Small intestine (tissue), 16 donors: ENCODE measurements at places on chromosomes 1 and 21.

GRCh38 chr1:221525749-221526148 is 216.1 kb downstream of the DUSP10 start:
- no peak for DNase-seq

DNA sequence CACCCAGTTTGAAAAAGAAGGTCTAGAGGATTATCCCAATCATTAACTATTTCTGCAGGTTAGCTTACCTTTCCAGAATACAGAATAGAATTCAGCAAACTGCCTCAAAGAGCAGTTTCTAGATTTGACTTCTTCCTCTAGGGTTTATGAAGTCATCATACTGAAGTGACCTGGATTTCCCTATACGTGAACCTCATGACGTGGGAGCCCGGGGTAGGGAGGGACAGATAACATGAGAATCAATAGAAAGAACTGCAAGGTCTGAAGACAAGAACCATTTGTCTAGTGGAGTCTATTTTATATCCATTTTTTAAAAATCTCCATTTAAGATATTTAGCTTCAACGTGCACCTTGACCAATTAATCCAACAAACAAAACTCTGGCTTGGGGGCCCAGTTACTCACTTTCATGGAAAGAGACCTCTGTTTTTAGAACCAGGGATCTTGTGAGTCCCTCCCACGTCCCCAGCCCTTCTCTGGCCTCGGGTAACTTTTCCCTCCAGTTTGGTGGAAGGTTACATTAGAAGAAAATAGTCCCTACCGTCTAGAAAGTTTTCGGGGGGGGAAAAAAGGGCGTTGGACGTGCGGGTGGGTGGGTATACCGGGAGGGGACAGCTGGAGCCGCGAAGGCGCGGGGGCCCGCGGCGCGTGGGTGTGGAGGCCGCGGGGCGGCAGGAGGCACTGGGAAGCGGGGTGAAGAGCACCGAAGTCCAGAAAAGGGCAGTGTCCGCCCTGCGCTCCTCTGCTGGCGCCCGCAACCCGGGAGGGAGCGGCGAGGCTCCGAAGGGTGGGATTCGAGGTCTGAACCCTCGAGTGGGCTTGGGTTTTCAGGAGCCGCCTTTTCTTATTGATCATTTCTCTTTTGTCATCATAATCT is 13.8 kb upstream of the POGZ start:
- DNase-seq, result peak; percentile 84

DNA sequence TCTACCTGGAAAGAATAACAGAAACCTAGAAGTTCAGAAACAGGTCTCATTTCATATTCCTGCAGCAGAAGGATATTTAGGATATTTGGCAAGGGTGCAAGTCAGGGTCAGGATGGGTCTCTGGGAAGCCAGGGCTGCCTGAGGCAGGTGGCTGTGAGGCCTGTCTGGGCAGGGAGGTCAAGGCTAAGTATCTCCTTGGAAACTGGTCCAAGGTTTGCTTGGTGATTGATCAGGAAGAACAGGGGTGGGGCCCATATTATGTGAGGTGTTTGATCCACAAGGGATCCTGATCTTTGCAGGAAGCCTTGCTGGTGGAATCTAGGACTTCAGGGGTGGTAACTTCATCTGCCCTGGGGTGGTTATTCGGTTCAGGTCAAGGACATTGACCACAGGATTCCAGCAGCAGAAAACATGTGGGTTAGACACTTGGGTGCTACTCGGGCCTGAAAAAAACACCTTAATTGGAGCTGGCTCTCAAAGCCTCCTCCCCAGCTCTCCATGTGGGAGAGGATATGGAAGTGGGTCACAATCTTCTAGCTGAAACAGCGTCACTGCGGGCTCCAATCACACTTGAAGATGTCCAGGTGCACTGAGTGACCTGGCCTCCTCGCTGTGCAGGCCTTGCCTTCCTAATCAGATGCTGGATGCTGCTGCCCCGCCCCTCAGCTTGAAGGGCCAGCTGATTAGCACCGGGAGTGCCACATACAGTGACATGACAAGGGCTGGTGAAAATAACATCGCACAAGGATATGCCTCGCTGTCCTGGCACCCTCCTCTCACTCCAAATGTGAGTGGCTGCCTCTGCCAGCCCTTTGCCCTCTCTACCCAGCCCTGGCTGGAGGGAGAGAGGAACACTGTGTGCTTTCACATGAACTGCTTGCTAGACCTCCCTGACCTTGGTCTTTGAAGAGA is 8.7 kb downstream of the CTNNBIP1 start:
- no peak for DNase-seq

DNA sequence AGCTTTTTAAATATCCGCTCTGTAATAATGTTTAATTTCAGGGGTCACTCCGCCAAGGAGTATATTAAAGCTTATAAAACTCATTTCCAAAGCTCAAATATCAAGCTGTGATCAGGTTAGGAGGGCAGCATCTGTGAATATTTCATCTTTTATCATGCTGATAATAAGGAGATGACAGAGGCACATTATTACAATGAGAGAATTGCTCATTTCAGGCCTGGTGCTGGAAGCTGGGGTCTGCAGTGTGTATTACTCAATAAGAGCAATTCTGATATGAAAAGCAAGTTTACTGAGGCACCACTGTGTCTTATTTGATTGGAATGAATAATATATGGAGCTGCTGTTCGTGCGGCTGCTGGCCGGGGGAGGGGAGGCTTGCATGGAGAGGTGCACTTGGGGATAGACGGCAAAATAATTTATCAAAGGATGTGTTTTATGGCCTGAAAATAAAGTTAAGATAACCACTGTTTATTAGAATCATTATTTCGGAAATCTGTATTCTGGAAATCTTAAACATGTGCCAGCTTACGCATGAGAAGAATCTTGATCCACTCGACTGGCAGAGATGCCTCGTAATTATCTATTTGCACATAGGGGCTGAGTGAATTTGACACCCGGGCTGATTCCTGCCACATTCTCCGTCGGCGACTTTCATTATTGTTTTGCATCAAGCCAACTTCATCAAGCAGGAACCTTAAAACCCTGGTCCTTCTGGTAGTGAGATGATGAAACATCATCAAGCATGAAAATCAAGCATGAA is 173.2 kb downstream of the RRAGC start:
- DNase-seq, result no peak

GRCh38 chr1:234696148-234696576 is 86.2 kb upstream of the IRF2BP2 start:
- DNase-seq, result no peak

DNA sequence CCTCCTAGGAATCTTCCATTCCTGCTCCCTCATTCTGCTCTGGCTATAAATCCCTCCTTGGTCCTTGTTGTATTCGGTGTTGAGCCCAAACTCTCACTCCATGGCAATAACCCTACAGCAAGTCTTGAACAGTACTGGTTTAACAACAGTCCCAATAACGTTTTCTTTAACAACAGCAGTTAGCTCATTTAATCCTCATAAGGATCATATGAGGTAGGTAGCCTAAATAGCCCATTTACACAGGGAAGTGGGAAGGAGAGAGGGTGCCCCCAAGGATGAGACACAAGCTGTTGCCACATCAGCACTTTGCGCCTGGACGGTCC is 444 bp upstream of the AGTRAP start:
- no peak for DNase-seq

DNA sequence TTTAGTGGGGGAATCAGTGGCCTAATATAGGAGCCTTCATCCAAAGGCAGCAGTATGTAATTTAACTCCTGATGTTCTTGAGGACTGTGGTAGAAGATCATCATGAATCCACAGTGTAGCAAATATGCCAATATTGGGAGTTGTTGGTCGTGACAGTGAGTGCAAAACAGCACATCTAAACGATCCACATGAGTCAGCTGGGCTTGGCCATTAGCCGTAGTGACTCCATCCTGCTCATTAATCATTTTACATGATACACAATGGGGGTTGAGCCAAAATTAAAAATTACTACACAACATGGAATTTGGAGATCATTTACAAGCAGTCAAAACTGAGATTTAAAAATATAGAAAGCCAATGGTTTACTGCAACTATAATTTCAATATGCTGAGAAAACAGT is 653.9 kb upstream of the CAMK1G start:
- no peak for DNase-seq

- DNase-seq, result no peak
These were observed 29.1 kb upstream of the ZNF281 start for GRCh38 chr1:200438911-200439310.

GRCh38 chr1:32299327-32299726 is 7.4 kb downstream of the HDAC1 start:
- DNase-seq, result no peak

GRCh38 chr1:167081594-167082156 is 8.5 kb downstream of the GPA33 start:
- peak; percentile 51 for DNase-seq

DNA sequence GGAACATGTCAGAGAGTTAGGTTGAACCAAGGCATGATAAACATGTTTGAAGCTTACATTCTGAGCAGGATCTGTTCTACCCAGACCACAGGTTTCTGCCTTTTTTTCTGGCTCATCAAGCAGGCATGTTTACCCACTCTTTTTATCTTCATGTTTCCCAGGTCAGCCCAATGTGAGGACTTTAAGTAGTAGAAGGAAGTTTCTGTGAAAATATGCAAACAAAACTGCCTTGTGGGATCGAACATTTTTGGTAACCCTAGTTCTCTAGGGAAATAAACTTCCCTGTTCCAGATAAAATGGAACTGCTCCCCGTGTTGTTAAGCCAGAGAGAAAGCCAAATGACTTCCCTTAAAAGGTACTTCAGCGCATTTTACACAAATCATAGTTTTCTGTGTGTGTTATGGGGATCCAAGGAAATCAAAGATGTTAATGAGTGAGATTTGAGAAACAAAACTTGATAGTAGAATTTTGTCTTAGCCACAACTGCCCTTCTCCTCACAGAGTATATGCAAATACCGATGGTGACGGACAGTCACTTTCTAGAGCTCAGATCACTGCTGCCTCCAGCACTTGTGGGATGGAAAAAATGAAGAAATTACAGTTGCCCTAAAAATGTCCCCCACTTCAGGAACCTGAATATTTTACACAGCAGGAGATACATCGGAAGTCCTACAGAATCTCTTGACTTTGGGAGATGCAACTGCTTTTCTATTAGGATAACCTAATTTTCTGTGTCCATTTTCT is 765 bp upstream of the HIPK1 start:
- DNase-seq, result peak; percentile 12

DNA sequence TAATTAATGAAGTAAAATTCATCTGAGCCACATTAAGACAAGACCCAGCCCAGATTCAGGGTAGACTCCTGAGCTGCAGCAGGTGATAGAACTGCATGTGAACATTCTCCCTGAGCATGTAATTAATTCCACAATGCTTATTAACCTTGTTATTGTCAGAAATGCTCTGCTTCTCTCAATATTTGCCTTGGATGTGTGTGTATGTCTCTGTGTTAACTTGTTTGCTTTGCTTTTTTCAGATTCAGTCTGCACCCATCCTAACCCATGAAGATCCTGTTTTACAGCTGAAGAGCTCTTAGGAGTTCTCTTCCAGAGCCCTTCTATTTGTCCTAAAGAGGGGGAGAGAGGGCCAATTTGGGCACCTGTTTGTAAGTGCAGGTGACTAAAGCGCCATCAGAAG is 143.2 kb upstream of the BMP8A start:
- no peak for DNase-seq

DNA sequence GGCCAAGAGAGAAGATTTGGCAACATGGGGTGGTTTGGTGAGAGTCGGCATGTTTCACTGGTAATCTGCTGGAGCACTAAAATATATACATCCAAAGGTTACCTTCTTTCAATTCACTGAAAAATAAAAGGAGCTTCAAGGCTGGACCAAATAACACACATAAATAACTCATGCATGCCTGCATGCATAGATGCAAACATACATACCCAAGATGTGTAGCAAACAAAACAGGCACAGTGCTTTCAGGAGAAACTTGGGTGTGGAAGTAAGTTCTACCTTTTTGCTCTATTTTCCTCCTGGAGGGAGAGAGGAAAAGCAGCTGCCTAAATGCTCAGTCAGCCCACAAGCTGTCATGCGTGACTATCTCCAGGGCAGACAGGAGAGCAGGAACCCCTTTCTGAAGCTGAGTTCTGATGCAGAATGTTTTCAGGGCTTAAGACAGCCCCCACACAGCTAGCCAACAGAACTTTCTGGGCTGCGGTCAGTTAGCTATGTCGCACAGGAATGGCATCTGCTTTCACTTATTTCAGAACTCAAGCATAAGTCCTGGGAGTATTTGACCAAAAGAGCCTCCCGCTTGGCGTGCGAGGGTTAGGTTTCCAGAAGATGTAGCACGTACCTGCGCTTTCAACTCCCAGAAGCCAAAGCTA is 166.2 kb downstream of the TOMM20 start:
- DNase-seq, result no peak

DNA sequence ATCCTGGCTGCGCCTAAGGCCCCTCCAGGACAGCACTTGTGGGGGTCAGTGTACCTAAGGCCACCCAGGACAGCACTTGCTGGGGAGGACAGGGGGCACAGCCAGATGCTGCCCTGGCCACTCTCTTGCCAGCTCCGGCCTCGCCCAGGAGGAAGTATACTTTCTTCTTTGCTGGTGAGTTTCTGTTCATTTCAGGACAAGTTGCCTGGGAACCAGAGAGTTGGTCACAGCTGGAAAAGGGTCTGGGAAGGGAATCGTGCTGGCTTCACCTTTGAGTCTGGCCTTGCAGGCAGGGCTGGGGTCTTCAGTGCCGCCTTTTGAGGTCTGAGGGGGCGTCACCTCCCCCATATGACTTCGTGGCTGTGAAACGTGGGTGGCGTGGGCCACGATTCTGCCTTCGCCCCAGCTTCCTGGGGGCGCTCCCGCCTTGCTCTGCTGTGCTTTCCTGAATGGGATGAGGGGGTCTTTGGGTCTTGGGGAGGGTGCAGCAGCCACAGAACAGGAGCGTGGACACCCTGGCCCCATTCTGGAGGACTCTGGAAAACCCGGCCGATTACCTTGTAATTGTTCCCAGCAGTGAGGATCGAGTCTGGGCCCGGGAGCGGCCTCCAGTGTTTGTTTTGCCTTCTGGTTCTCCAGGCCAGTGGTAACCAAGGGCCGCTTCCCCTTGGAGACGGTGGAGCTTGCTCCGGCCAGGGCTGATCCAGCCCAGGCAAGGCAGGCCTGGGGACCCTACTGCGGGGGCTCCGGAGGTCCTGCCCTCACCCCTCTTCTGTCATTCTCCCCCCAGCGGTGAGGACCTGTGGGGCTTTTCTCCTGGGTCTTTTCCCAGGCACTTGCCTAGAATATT is 45.9 kb downstream of the SPSB1 start:
- no peak for DNase-seq

DNA sequence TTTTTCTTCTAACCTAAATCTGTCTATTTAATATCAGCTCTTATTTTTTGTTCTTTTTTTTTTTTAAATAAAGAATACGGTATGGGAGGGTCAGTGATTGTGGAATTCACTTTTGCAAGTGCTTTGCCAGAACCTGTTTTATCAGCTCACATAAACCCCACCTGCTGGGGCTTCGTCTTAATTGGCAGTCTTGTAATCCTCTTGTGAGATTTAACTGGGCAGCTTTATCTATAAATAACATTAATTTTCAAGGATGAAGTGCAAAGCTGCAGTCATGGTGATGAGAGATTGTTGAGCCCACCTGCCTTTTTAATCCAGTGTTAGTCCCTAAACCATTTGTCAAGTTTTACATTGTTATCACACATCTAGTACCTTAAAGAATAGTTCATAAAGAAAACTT is 18.2 kb upstream of the PDC start:
- no peak for DNase-seq

- DNase-seq, result no peak
These were observed 47.6 kb downstream of the TGFB2 start for GRCh38 chr1:218392780-218393179.
